ENCODE measurements at places on chromosomes 6 and 20. TPM values are rescaled to one million over a fixed set of nuclear protein-coding genes. Genes with fewer than 3 reads are reported as not detected.

The IMPG1 gene
- not detected for polyA plus RNA-seq

GRCh38 chr6:163776906-163777686, 362.6 kb downstream of the QKI start:
- DNase-seq = no peak

The SOBP gene
- not detected for polyA plus RNA-seq

- no peak for DNase-seq
Observed at GRCh38 chr6:51618563-51618962, 468.9 kb downstream of the PKHD1 start.

- no peak for DNase-seq
Observed at GRCh38 chr20:56788041-56788670, 159.1 kb downstream of the TFAP2C start.

DNA sequence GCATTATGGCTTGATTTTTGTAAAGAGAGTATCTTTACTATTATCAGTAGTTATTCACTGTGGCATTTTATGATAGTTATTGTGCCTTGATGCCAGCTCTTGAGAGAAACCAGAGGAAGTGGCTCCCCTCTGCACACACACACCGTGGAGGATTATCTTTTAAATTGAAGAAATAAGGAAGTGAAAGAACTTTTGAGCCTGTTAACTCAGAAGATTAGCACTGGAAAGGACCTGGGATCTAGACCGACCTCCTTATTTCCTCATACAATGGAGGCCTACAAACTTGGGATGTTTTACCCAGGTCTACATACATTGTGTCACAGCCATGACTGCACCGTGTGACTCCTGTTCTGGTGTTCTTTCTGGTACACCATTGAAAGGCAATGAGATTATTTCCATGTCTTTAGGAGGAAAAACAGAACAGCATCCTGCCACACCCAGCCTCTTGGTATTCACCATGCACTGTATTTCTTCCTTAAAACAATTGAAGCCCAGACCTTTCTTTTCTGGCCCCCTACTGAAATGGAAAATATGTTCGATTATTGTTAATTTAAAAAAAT, 40.6 kb downstream of the HECA start:
- DNase-seq = no peak

GRCh38 chr6:44044154-44044539, 83.1 kb downstream of the MRPL14 start:
- no peak for DNase-seq

The LTB gene
- 2,371 TPM for polyA plus RNA-seq

The UNC5CL gene
- 0.98 TPM for polyA plus RNA-seq

GRCh38 chr20:37282556-37282955, 6.9 kb upstream of the MANBAL start:
- DNase-seq = no peak

The USP49 gene
- 0.61 TPM for polyA plus RNA-seq

DNA sequence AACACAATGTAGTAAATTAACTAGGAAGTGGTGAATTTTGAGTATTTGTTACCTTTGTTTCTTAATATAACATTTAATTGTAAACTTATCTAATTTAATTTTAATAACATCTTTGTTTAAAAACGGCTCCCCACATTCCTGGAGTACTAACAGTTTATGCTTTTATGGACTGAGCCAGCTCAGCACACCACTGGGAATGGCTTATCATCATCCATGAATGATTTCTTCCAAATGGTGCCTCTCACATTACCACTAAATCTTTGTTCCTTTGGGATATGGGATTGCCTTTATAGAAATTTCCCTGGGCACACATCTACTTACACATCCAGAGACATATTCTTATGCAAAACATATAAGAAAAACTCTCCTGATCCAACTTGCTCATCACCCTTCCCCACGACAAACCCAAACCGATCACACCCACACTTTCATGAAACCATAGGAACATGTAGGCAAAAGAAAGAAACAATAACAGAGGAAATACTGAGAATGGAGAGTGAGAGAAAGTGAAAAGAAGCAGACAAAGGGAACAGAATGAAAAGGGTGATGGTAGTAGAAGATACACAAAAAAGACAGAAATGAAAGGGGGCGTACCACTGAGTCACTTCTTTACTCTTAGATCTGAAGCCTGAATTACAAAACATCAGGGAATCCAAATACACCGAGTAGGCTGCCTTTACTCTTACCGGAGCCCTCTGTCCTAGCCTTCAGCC, 58.5 kb upstream of the KCNK16 start:
- no peak for DNase-seq

Measured in naive thymus-derived CD4-positive, alpha-beta T cell (primary cell).